ENCODE measurements at places on chromosomes 2 and 18.
A peak's percentile ranks its signal among the peaks of the same experiment; 100 is the strongest.

GRCh38 chr18:46793565-46793964 is 36.7 kb upstream of the ST8SIA5 start:
- DNase-seq = no peak

- DNase-seq = no peak
These were observed 186.3 kb downstream of the KCNE4 start for GRCh38 chr2:223238301-223238700.

GRCh38 chr2:220417503-220417902 is 790.1 kb downstream of the SLC4A3 start:
- DNase-seq = no peak

GRCh38 chr2:162704496-162704895 is 134.1 kb downstream of the KCNH7 start:
- DNase-seq = no peak

- no peak for DNase-seq
These were observed 170.7 kb downstream of the SCG2 start for GRCh38 chr2:223431479-223431878.

GRCh38 chr2:8298783-8299182 is 383.1 kb upstream of the ID2 start:
- DNase-seq = no peak

DNA sequence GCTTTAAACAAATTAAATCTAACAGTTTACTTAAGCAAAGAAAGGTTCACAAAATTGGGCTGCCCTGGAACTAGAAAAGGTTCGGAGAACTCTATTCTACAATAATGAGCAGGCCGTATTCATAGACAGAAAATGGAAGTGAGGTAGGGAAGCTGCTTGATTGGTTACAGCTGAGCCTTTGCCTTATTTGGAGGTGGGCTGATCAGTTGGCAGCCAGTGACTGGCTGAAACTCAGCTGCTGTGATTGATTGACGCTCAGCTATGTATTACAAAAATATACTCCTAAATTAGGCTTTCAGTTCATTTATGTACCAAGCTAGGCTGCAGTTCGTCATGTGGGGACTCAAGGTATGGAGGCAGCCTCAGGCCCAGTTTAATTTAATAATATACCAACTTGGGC is 42.3 kb upstream of the TTR start:
- DNase-seq = no peak

DNA sequence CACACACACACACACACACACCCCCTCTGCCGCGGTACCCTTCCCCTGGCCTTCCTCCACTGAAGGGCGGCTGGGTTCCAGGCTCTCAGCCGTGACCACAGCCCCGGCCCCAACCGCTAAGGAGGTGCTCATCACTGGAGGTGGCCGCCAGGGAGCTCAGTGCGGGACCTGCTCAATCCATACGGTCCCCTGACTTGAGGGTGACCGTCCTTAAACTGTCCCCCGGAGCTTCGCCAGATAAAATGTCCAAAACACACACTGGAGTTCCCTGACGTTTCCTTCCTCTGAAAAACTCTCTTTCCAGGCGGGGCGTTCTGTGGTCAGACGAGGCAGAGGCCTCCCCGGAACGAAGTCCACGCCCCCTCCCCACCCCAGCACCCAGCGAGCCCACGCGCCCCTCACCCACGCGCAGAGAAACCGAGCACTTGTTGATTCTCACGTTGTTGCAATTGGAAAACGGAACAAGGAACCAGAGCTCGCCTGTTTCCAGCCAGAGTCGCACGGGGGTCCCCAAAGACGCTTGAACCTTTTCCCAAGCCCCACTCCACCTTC is 1.4 kb downstream of the MBP start:
- no peak for DNase-seq

- DNase-seq = no peak
These were observed 457.6 kb downstream of the BCL11A start for GRCh38 chr2:60095903-60096302.

- DNase-seq = no peak
These were observed 80.3 kb downstream of the DYNAP start for GRCh38 chr18:54671291-54671881.

DNA sequence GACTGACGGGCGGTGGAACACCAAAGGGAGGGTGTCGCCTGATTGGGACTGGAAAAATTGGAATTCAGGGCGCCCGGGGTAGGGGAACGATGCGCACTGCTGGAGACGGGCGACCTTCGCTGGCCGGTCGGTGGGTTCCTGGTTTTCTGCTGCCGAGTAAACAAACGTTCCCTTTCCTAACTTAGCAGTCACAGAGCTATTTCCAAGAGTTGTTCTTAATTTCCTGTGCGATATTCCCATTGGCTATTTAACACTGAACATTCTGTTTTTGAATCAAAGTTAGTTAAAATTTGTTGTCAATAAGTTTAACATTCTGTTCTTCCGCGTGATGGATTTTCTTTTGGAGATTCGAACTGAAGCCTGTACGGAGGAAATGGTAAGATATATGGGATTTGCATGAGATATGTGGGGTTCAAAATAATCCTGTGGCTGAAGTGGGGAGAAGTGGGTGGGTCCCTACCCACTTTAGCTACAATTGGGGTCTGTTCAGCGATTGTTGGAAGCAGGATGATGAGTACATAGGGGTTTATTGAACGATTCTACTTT is 862 bp downstream of the C18orf54 start:
- no peak for DNase-seq

GRCh38 chr2:157302492-157303099 is 23.0 kb downstream of the ERMN start:
- peak; percentile 4 for DNase-seq

GRCh38 chr18:8381821-8382459 is 227.3 kb upstream of the RAB12 start:
- DNase-seq = no peak
